ENCODE measurements at places on chromosomes 12 and 14.

DNA sequence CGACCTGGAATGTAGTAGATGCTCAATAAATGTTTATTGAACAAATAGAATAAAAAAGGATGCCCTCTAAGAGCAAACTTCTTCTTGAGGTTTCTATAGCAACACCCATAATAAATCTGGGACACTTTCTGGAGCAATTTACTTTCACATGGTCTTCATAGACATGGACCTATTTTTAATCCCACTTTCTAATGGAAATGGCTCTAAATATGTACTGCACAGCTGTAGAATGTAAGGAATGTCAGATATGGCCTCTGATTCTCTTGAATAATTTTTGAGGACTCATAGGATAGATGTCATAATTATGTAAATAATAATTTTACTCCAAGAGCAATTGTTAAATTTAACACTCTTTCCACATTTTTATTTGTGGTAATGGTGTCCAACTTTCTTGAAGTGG lies 133.5 kb upstream of the DAAM1 start:
- DNase-seq, result no peak

DNA sequence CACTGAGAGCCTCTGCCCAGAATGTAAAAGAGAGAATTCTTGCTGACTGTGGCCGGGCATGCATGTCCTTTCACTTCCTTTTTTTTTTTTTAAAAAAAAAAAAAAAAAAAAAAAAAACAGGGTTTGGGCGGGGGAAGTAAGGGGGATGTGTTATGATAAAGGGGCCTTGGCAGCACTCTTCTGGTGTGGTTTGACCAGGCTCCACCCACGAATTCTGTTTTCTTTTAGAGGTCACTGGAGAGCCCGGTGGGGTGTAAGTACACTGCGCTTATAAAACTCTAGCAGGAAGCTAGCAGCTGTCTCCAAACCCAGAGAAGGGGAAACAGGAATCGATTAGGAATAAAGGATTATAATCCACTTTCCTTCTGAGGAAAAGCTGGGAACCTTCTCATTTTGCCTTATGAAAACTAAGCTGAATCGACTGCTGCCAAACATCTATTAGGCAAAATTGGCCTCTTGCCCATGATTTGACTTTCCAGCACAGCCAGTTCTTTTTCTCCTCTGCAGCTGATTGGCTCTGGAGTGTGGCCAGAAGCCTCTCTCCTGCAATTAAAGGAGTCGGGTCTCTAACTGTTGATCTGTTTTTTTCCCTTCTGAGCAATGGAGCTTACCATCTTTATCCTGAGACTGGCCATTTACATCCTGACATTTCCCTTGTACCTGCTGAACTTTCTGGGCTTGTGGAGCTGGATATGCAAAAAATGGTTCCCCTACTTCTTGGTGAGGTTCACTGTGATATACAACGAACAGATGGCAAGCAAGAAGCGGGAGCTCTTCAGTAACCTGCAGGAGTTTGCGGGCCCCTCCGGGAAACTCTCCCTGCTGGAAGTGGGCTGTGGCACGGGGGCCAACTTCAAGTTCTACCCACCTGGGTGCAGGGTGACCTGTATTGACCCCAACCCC lies 27.7 kb upstream of the HIGD1C start:
- peak; percentile 76 for DNase-seq

GRCh38 chr12:1634149-1634548 lies 5.1 kb downstream of the WNT5B start:
- no peak for DNase-seq

DNA sequence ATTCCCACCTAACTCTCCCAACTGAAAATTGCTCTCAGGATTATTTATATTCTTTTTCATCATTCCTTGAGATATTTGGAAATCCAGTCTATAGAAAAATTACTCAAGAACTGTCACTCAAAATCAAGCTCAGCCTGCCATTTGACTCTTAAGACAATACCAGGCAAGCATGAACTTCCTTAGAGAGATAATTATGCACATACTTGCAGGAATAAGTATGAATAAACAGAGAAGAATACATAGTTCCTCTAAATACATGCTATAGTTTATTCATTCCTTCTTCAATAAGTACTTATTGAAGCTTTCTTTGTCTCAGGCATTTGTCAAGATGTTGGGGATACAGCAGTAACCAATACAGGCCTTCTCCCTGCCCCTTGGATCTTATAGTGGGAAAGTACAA lies 154.1 kb downstream of the SRGAP1 start:
- no peak for DNase-seq

- DNase-seq, result no peak
These were observed 101.6 kb downstream of the B4GALNT3 start for GRCh38 chr12:561391-561705.

DNA sequence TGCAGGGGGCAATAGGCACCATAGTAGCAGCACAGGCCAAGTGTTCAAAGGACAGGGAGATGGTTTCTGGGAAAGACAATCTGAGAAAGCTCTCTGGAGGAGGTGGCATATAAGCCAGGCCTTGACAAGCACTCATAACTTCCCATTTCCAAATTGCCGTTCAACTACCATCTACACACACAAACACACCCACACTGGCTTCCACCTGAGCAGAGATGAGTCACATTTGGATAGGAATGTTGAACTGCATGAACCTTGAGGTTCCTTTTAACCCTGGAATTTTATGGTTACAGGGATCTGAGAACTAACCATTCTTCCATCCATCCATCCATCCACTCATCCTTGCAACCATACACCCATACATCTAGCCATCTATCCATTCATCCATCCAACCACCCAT lies 86.6 kb downstream of the KSR2 start:
- DNase-seq, result no peak

- peak; percentile 87 for DNase-seq
These were observed 344.2 kb downstream of the ATP23 start for GRCh38 chr12:58285551-58285950.

GRCh38 chr12:121722511-121722910 lies 10.0 kb downstream of the TMEM120B start:
- DNase-seq, result no peak

GRCh38 chr12:117900561-117900960 lies 68.2 kb downstream of the KSR2 start:
- DNase-seq, result no peak

GRCh38 chr12:124914392-124915238 lies at the start of gene UBC:
UBC (minus strand) TSS chr12:124914650; CDS start chr12:124913771, 879 bp downstream.
- DNase-seq, result peak; percentile 95

GRCh38 chr12:70798016-70798783 lies 122.3 kb downstream of the PTPRR start:
- DNase-seq, result no peak

- no peak for DNase-seq
These were observed 2.4 kb upstream of the CRIP1 start for GRCh38 chr14:105484069-105484996.

Data from endodermal cell (in vitro differentiated cells).